ENCODE measurements at places on chromosomes 2 and 18. TPM values are rescaled to one million over a fixed set of nuclear protein-coding genes. Genes with fewer than 3 reads are reported as not detected.

DNA sequence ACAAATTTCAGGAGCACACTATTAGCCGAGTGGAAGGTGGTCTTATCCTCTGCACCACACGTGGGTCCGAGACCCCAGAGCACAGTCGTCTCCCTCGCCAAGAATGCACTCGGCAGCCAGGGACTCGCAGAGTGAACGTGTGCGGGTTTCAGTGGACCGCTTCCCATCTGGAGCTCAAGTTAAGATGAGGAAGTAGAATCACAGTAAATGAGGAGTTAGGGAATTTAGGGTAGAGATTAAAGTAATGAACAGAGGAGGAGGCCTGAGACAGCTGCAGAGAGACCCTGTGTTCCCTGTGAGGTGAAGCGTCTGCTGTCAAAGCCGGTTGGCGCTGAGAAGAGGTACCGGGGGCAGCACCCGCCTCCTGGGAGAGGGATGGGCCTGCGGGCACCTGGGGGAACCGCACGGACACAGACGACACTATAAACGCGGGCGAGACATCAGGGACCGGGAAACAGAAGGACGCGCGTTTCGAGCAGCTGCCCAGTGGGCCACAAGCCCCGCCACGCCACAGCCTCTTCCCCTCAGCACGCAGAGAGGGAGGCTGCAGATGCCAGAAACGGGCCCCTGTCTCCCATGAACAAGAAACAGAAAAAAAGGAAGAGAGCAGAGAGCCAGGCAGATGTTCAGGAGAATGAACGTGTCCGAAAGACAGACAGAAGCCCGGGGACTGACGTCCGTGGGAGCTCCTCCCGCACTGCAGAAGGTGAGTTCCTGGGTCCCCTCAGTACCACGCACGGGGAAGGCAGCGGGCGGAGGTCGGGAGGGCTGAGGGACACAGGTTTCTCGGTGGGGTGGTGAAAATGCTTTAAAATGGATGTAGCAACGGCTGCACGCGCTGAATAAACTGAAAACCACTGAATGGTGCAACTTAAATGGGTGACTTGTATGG, 5.4 kb upstream of the KCNG2 start:
- DNase-seq = no peak

GRCh38 chr2:60992985-60993392, 24.5 kb upstream of the PEX13 start:
- DNase-seq = no peak

GRCh38 chr2:69026691-69027459, 13.9 kb downstream of the ANTXR1 start:
- no peak for DNase-seq

DNA sequence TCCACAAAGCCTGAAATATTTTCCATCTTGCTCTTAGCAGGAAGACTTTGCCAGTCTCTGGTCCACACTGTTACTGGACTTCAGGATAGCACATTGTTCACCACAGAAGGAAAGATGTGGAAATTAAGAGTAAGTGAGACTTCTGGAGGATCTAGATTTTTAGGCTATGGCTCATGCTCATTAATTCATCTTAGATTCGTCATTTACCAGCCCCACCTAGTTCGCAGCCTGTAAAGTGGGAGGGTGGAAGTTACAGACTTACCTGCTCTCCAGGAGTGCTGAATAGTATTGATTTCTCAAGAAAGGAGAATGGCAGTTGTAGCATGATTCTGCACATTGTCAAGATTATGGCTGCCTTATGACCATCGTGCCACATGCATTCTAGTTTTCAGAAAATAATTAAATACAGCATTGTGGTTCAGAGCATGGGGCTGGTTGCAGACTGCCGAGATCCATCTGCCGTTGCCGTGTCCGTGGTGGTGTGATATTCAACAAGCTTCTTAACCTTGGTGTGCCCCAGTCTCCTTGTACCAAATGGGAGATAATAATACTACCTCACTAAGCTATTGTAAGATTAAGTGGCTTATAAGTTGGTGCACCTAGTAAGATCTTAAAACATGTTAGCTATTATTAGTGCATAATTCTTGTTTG, 56.8 kb downstream of the RNF144A start:
- DNase-seq = no peak

- DNase-seq = no peak
Measured at GRCh38 chr2:27667446-27667845, 3.8 kb downstream of the SLC4A1AP start.

DNA sequence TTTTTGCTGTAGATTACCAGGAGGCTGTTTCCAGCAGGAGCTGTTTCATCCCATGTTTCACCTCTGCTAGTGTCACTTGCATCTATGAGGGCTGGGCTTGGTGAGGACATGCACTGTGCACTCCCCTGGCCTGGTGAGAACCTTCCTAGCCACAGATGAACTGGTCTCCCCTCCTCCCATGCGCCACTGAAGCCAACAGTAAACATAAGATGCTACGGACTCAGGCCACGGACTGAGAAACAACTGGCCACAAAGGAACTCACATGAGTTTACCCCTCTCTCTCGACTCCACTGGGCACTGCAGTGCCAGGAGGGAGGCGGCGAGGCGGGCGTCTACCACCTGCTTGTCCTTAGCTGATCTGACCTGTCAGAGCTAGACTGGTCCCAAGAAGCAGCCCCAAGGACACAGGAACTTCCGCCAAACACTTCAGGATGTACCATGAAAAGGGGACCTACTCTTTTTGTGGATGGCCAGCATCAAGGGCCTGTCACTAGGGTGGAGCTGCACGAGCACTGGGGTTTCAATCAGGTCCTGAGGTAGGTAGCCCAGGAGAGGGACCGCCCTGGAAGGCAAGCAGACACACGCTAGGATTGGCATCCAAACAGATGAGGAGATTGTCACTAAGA, 22.8 kb upstream of the HES6 start:
- DNase-seq = no peak

DNA sequence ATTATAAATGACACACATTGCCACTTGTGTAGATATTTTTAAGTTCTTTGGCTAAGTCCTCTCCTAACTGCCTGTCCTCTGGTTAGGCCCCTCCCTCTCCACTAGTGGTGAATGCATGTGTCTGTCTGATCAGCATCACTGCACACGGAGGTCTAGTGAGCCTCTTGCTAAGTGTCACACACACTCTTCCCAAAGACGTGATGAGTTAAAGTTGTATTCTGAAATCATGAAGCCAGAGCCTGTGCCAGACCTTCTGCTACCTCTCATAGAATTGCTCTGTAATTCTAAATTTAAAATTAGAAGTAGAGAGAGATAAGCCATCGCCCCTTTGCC, 41.3 kb downstream of the RALB start:
- no peak for DNase-seq

RAB31 gene
- total RNA-seq = 32.8 TPM

DNA sequence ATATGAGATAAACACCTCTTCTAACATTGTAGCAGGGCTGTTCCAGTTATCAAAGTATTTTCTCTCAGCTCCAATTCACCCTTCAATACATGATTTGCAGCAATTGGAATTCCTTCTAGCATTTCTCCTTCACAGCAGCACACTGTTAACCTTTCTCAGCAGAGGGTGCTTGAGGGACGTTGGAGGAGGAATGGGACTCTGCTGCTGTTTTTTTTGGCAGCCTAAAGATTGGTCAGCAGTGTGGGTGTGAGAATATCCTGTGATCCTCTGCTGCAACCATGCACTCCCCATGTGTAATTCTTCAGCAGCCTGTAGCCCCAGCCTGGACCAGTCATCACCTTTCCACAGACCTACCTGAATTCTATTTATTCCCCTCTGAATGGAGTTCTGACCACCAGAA, 1708.9 kb upstream of the CELF4 start:
- DNase-seq = no peak

GRCh38 chr18:10304853-10305252, 149.6 kb upstream of the APCDD1 start:
- DNase-seq = no peak

GRCh38 chr2:111946294-111947114, 48.1 kb downstream of the MERTK start:
- DNase-seq = no peak

KYNU gene
- under 0.01 TPM for total RNA-seq
